Endodermal cell (in vitro differentiated cells): ENCODE measurements at places on chromosomes 5 and 9.

DNA sequence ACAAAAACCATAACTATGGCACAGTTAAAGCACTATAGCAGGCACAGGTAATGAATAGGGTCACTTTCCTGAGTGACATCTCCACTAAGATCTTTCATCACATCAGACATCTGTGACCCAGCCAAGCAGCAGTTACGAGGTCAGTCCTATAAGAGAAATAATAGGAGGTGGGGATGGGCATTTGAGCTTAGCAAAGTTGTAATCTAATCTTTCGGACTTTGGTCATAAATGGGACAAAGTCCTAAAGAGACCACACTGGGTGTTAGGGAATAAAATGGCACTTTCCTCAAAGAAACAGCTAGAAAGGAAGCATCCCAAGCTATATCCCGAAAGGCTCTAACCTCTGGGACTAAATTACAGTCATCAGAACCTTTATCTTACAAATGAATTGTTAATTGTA is 432.2 kb downstream of the PIK3R1 start:
- DNase-seq, result no peak

GRCh38 chr9:120389300-120389699 is 190.7 kb downstream of the CDK5RAP2 start:
- DNase-seq, result no peak

DNA sequence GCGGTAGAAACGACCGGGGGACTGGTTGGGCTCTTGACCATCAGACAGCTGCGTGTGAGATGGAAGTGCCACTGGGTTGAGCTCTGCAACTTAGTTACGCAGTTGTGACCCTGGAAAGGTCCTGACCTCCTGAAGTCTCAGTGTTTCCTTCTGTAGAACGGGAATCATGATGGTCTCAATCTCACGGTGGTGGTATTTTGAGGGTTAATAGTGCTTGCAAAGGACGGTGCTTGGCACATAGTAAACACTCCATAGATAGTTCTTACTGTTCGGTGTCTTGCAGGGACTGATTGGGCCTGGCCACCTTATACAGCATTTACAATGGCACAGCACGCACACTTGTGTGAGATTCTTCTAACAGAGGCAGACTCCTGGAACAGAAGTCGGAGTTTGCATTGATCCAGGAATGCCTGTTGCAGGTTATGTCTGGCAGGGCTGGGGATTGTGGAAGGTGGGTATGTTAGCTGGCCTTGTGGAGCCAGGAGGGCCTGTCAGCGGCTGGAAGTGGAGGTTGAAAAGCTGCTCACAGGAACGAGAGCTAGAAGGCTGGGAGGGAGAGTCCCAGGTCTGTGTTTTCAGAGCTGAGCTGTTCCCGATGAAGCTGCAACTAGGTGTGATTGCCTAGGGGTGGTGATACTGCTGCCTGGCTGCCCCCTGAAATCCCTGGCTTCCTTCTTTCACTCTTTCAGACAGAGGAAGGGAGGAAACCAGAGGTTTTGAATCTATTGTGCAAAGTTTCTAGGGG is 962 bp upstream of the TXN start:
- DNase-seq, result peak; percentile 75

DNA sequence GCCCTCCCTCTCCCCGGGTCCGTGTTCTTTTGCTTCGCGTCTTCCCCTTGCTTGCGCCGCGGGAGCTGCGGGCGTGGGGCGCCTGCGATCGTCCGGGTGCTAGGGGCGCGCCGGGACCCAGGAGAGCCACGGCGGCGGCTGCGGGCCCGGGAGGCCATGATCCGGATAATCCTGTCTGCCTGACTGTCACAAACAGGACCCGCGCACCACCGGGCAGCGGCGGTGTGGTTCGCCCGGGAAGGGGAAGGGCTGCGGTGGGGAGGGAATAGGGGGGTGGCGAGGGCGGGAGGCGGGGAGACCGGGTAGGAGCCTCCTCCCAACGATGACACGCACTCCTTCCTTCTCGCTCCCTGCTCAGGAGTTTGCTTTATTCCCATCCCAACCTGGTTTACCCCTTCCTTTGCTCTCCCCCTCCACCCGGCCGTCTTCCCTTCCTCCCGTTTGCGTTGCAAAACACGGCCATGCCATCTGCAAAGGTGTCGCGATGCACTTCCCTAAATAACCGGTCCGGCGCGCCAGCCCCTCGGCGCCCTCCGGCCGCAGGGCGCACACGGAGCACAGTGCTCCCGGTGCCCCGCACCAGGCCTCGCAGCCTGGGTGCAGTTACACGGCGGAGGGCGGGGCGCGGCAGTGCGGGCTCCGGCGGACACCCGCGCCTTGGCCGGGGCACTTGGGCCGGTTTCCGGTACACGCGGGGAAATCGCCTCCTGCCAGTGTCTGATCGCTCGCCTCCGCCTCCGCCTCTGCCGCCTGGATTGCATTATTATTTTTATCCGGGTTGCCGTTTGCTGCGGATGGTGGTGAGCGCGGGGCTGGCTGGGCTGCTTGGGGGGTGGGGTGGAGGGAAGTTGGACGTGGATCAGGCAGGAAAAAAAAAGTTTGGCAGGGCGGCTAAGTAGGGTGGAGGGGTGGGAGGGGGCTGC is 1.5 kb downstream of the SMARCA2 start:
- DNase-seq, result peak; percentile 87

GRCh38 chr9:34451135-34451534 is 7.2 kb downstream of the FAM219A start:
- peak; percentile 76 for DNase-seq

GRCh38 chr5:149223081-149223848 is 48.4 kb upstream of the AFAP1L1 start:
- DNase-seq, result peak; percentile 34

GRCh38 chr5:177495243-177496060 is 2.0 kb downstream of the PDLIM7 start:
- DNase-seq, result peak; percentile 96

DNA sequence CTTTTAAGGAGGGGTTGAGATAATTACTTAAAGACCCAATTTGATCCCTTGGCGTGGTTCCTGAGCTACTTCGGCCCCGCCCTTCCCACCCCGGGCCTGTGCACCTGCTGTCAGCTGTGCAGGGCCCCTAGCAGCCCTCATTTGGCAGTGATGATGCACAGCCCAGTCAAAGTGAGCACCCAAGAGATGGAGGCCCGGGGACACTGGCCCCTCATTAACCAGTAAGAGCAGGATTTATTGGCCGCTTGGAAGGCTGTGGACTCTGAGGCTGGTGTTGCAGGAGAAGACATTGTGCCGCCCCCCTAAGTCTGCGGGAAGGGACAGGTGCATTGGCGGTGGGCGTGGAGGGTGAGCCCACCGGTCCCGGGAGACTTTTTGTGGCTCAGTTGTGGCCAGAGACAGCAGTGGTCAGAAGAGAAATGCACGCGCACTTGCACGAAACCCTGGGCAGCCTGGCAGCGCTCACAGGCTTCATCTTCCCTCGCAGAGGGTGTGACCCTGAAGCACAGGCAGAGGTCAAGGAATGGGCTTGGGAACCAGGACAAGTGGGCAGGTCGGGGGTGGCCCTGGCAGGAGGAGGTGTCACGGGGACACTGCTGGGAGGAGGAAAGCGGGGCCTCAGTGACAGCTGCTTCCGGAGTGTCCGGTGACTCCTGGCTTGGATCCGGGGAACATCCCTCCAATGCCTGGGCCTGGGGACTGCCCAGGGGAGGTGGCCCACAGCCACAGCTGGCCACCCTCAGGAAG is 74.0 kb upstream of the RXRA start:
- DNase-seq, result no peak

DNA sequence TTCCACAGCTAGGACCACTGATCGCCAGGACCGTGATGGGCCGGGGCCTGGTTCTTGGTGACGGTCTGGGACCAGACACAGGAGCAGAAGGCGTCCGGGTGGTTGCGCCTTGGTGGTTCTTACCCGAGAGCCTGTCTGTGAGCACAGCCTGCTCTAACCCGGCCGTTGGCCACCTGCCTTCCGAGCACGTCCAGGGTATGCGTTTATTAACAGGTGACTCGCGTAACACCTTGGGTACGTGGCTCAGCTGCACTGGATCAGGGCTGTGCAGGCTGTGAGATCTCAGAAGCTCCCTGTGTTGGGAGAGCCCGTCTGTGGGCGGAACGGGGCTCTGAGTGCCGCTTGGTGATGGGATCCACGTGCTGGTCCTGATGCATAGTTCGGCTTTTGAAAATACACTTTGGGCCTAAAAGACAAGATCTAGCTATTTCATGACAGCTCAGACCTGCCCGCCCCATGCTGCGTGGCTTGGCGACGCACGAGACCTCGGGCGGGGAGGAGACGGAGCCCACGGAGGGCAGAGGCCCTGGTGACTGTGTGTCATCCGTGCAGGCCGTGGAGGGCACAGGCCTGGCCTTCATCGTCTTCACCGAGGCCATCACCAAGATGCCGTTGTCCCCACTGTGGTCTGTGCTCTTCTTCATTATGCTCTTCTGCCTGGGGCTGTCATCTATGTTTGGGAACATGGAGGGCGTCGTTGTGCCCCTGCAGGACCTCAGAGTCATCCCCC is 6.7 kb upstream of the SLC6A18 start:
- DNase-seq, result no peak

GRCh38 chr5:146867996-146868708 is 10.4 kb downstream of the PPP2R2B start:
- no peak for DNase-seq

- peak; percentile 81 for DNase-seq
Measured at GRCh38 chr9:38024036-38024681, 44.9 kb downstream of the SHB start.

- no peak for DNase-seq
Measured at GRCh38 chr5:64530076-64530475, 24.3 kb downstream of the RGS7BP start.

DNA sequence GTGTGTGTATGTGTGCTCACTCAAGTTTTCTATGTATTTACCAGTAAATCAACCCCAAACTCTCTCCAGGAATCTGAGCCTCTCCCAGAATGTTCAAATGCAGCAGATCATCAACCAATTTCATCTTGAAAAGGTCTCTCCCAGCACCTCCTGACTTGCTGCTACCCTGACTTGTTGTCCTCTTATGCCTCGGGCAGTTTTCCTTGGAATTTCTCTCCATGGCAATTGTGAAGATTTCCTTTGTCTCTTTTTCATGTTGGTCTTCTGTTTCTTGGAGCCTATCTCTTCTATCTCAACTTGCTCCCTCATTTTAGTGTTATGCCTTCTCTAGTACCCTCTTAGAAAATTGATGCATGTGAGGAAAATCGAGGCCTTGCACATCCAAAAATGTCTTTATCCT is 303.6 kb upstream of the KIF2A start:
- no peak for DNase-seq

DNA sequence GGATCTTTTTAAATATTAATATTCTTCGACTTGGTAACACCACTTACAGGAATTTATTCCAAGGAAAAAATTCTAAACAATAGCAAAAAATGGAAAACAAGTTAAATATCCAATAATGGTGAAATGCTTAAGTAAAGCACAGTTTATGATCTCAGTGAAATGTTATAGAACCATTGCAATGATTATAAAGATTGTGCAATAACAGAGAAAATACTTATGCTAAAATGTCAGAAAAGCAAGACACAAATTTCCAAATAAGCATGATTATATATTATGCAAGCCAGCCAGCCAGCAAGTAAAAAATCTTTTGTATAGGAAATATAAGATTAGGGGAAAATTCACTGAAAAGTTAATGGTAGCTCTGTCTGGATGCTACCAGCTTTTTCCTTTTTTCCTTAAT is 102.7 kb upstream of the EFNA5 start:
- no peak for DNase-seq

DNA sequence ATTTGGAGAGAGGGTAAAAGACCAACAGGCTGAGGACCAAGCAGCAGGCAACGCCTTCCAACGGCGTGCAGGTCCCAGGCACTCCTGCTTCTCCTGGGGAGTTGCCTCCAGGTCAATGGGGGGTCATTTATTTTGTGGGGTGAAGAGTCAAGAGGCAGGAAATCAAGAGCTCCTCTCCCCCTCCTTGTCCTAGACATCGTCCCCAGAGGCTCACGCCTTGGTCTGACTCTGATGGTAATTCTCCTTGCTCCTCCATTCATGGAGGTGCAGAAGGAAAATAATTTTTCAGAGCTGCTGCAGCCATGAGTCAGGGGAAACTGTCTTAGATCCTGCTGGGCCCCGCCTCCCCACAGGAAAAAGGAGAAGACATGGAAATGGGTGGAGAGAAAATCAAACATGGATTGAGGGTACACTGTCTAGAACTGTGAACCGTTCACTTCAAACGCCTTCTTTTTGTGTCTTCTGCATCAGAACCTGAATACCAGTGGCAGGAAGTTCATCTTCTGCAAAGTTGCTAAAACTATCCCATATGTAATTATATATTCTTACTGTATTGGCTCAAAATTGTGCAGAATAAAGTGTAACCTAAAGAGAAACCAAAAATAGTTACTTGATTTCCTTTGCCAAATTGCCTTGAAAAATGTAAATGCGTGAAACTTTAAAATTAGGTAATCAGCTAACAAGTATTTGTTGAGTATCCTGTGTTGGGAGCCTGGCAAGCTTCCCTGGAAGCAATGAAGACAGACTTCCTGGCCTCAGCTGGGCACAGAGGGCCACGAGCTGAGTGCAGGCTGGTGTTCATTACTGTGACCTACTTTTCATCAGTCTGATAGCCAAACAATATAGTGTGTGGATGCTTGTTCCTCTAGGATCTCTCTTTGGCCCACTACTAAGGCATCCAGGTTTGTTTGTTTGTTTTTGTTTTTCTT is 142.0 kb downstream of the CMYA5 start:
- peak; percentile 22 for DNase-seq

- no peak for DNase-seq
Measured at GRCh38 chr9:90047828-90048227, 443.0 kb downstream of the GADD45G start.

- DNase-seq, result peak; percentile 47
Measured at GRCh38 chr5:136087961-136088871, 44.4 kb upstream of the SMAD5 start.

DNA sequence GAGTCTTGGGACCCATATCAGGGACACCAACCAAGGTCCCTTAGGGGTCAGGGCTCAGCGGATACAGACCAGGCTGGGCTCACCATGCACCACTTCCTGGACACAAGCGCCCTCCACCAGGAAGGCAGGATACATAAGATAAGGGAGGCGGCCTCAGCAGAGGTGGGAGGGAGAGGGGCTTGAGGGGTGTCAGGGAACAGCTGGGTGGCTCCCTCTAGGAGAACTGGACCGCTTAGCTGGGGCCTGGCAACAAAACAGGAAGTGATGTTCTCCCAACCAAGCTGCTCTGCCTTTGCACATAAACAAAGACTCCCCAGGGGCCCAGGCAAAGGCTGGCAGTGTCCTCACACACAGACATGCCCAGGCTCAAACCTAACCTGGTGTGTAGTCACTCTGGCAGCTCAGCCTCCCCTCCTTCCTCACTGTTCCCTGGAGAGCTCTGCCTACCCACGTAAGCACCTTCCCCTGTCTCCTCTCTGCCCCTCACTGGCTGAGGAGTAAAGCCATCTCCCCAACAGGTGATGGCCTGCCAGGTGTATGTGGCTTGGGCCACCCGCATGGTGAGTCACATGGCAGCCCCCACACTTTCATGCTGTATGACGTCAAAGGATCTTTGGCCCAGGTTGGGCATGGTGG is 5.8 kb upstream of the BICD2 start:
- DNase-seq, result peak; percentile 79

DNA sequence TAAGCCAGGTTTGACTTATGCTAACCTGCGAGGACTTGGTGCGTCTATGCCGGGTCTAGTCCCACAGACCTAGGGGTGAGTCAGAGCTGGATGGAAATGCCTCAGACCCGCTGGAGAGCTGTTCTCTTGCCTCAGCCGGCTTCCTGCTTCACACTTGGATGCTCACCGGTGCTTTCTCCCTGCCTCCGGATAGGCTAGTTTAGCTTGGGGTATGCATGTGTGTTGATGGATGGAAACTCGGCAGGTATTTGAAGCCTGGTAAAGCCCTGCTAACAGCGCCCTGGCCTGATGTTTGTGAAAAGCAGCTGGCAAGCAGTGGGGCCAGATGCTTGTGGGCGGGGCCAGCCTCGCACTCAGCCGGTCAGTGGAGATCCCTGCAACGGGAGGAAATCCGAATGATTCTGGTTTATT is 29.3 kb downstream of the PRRC2B start:
- DNase-seq, result peak; percentile 90

- DNase-seq, result no peak
Measured at GRCh38 chr5:1031306-1031959, 22.8 kb downstream of the NKD2 start.
